ENCODE measurements at places on chromosomes 1 and 21.

DNA sequence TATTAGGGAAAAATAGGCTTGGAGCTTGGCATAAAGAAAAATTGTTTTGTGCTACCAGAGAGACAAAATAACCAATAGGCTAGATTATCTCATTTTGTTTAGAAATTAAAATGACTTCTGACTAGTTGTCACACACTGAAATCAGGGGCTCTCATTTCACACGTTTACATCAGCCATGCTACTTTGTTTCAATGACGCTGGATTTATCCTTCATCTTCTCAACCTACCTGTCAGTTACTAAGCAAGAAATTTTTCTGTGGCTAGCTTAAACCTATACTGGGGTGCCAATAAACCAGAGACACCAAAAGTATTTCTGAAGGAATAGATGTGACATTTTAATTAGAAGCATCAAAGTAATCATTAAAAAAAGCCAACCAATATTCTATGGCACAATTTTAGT is 518.1 kb upstream of the NR5A2 start:
- DNase-seq, result no peak

DNA sequence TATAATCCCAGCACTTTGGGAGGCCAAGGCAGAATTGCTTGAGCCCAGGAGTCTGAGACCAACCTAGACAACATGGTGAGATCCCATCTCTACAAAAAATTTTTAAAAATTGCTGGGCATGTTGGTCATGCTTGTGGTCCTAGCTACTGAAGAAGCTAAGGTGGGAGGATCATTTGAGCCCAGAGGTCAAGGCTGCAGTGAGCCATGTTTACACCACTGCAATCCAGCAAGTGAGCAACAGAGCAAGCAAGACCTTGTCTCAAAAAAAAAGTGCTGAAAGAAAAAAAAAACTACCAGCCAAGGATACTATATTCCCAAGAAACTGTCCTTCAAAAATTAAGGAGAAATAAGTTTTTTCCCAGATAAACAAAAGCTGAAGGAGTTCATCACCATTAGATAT is 78.1 kb downstream of the SH3GLB1 start:
- no peak for DNase-seq

DNA sequence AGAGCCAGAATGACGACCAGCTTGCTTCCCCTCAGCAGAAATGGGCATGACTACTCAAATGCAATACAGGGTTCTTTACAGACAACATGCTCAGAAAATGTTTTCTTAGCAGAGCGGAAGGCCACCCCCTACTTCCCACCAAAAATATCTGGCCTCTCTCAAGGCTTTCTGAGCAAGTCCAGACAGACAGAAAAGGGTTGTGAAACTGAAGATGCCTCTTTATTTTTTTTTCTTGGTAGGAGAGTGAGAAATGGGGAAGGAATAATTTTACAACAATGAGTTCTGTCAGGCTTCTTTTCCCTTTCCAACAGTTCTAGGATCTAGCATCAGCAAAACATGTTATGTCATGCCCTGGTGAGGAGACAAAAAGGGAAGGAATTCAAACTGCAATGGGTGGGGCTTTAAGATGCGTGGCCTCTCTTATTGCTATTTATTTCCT is 172.0 kb upstream of the CAMK1G start:
- no peak for DNase-seq

DNA sequence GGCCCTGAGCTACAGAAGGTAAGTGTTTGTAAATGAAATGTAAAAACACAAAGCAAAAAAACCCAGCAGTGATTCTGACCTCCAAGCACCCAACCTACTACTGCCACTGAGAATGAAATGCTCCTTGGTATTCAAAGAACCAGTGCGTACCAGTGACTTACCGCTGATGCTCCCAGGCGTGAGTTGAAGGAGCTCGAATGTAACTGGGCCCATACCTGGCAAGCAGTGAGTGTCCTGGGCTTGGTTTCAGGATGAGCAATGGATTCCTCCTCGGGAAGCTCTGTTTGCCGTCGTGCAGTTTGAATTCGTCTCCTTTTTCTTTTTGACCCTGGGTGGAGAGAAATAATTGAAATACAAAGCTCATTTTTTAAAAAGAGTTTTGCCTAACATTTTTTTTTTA is 121.9 kb downstream of the ATG4C start:
- DNase-seq, result no peak

DNA sequence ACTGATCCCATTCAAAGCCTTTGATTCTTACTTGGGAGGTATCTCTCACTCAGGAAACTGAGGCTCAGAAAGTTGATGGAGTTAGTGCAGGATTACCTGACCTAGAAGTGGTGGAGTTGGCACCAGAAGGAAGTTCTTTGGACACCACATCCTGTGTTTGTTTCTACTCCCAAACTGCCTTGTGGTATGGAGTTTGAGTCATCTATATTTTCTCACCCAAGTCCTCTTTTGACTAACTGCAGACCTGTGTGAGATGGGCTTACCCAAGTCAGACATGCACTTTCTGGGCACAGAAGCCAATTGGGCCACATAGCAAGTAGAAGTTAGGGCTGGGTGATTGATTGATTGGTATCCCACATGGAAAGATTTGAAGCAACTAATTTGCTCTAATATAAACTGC is 36.1 kb downstream of the FGGY start:
- no peak for DNase-seq

- DNase-seq, result peak; percentile 83
These were observed 47.9 kb upstream of the EDEM3 start for GRCh38 chr1:184802354-184803179.

- DNase-seq, result no peak
These were observed 74.0 kb upstream of the TNR start for GRCh38 chr1:175817445-175817844.

DNA sequence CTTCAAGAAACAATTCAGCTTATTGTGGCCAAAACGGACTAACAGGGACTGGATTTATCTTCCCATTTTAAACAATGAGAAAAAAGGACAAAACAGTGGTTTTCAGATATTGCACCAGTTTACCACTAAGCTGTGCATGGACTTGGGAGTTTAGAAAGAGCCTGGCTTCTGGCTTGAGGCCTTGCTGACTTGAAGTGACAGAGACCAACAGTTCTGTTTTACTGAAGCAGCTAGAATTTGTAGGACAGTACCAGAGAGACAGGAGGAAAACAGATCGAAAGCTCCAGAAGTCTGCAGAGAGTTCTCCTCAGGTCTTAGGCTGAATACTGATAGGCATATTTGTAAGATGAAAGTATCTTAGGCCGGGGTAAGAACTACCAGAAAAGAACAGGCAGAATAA is 20.5 kb downstream of the FCRL4 start:
- DNase-seq, result no peak

DNA sequence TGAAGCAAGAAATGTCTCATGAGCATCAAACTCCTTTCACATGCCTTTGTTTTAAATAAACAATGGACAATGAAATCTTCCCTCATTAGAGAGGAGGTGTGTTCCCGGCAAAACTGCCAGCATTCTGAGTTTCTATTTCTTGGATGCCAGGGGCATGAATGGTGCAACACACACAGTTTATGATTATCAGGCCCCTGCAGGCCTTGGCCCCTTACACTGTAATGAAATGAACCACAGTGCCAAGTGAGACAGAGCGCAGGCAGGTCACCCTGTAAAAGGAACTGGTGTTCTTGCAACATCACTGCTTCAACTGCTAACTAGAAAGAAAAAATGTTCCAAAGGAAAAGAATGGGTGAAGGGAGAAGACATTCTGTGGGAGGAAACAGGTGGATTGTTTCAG is 3.8 kb upstream of the PIGC start:
- no peak for DNase-seq

DNA sequence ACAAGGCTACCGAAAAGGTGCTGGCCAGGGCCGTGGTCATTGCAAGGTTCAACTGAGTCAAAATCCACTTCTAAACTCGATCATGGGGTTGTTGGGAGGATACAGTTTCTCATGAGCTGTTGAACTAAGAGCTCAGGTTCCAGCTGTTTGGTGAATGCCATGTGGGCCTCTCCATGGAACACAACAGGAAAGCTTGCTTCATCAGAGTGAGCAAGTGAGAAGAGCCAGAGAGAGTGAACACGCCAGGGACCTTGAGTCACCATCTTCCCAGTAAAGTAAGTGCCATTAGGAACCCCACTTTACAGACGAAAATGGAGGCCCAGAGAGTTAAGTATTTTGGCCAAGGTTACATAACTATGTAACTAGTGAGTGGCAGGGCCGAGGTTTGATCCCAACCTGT is 475.1 kb upstream of the VAMP3 start:
- DNase-seq, result no peak

GRCh38 chr1:167276969-167277368 is 56.3 kb downstream of the POU2F1 start:
- no peak for DNase-seq

DNA sequence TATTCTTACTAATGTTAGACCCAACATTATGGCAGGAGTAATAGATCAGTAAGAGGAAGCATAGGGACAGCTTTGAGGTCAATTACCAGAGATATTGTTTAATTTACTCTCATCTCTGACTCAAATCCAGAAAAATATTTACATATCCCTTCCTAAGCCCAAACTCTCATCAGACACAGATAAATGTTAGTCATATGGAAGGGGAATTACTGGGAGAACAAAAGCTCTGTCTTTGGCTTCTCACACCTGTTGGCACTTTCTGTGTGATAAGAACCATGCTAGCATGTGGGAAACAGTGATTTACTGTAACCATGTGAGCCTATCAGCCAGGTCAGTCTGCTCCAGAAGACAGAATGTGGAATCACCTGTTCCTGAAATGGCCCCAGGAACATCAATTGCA is 72.4 kb downstream of the DUSP10 start:
- peak; percentile 54 for DNase-seq

DNA sequence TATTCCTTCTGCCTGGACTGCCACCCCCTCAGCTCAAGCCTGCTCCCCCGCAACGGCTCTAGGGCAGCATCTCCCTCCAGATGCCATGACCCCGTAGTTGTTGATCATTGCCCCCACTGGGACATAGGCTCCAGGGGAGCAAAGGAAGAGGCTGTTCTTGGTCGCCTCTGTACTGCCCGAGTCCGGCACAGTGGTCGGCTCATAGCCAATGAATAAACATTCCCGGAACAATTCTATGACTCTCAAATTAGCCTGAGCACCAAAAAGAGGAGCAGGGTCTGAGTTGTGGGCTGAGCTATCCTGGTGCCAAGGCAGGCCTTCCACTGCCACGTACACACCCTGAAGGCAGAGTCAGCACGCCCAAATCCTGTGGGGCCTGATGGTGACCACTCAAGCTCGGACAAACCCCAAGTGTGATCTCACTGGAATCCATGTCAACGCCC is 33.1 kb downstream of the CAPZB start:
- no peak for DNase-seq

DNA sequence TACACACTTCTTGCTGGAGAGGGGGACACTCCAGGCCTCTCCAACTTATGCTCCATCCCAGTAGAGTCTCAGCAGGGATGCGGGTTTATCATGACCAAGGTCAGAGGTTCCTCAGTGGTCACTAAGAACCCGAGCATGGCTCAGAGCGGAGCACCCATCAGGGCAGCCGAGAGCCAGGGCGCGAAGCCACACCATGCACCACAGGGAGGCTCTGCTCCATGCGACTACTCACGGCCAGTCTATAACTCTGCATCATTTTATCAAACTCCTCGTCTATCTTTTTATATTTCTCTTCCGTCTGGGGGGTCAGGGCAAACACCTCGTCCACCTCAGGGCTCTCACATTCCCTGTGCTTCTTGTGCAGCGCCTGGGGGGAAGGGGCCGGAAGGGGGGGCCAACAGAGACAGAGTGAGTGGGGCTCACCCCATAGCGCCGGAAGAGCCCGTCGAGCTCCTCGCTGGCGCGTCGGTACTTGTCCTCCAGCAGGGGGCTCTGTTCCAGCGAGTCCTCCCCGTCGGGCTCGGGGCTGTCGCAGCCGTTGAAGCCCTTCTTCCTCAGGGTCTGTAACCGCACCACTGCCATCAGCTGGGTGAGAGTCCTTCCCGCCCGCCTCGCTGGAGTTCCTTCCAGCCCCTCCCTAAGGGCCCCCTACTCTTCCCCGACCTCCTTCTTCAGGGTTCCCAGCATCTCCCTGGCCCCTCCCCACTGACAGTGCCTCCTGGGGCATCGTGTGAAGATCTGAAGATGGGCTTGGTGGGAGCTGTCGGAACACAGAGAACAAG is 20.0 kb downstream of the MEF2D start:
- peak; percentile 58 for DNase-seq

- DNase-seq, result no peak
These were observed 31.3 kb downstream of the KYAT3 start for GRCh38 chr1:88961081-88961480.

GRCh38 chr1:67256291-67257172 is 51.1 kb upstream of the IL12RB2 start:
- DNase-seq, result no peak

GRCh38 chr1:67785847-67786753 is 47.2 kb downstream of the GNG12 start:
- no peak for DNase-seq

DNA sequence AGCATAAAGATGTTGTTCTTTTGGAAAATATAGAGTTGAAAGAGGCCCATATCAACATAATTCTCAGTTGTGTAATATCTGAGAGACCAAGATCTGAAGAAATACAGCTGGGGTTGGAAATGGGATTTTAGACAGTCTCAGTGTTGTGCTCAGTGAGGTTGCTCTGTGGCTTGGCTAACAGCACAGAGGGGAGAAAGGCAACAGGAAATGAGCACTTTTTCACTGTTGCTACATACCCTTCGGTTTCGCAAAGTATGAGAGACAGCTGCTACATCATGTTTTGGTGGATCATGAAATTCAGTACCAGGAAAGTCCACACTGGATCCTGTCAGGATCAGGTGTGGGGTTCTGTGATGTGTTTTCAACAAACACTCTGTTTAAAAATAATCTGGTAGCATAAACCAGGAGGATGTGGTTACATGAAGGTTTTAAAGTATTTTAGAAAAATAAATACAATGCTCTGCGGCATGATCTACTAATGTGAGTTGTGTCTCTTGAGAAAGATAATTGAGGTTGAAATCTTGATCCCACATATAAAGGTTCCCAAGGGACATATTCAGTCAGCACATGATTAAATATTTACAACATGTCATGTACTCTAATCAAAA is 7.0 kb upstream of the GPR88 start:
- no peak for DNase-seq

GRCh38 chr21:38388203-38388602 is 110.1 kb downstream of the ERG start:
- no peak for DNase-seq

GRCh38 chr1:215606564-215607168 is 39.6 kb downstream of the KCTD3 start:
- DNase-seq, result peak; percentile 57

- no peak for DNase-seq
These were observed 610.6 kb downstream of the KIF26B start for GRCh38 chr1:245765230-245766000.

DNA sequence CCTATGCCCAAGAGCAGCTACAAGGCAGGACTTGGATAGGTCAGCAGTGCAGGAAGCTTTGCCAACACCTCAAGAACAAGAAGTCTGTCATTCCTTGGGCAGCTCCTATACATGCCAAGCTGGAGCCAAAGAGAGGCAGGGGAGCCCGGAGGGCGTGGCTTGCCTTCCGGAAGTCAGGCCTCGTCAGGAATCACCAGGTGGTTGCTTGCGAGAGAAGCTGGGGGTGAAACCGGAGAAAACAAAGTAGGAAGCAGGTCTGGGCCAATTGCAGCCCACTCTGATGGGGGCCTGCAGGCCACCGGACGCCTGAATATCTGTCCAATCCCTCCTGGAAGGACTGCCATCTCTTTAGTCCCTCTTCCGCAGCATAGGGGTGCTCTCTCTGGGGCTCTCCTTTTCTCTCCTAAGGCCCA is 794 bp upstream of the FAM76A start:
- peak; percentile 91 for DNase-seq
